ENCODE measurements at places on chromosomes 1 and 21.

DNA sequence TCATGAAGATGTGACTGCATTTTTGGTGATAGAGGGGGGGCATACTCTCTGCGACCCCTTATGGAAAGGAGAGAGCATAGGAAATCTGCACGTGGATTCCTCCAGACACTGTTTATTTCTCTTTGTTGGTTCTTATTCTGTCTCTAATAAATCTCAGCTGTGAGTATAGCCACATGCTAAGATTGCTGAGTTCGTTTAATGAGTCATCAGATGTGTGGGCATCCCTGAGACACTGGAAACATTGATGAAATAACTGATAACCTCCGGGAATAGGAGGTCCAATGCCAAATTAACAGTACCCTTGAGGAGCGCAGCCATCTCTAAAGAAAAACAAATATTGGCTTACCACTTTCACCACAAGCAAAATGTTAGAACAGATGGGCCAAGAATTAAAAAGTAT, 880.2 kb upstream of the NEGR1 start:
- ATAC-seq = no peak

DNA sequence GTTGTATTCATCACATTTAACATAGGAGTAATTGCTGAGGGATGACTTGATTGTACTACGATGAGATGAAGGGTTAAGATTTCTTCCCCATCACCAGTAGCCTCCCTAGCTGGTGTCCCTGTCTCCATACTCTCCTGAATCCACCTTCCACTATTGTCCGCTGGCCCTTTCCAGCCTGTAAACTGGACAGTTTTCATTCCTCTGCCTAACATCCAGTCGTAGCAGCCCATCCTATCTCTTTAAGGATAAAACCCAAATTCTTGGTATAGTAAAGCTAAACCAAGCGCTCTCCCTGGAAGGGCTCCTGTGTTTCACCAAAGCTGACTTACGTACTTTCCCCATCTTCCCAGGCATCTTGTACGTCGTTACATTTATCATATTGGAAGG, 670 bp downstream of the COX20 start:
- no peak for ATAC-seq

DNA sequence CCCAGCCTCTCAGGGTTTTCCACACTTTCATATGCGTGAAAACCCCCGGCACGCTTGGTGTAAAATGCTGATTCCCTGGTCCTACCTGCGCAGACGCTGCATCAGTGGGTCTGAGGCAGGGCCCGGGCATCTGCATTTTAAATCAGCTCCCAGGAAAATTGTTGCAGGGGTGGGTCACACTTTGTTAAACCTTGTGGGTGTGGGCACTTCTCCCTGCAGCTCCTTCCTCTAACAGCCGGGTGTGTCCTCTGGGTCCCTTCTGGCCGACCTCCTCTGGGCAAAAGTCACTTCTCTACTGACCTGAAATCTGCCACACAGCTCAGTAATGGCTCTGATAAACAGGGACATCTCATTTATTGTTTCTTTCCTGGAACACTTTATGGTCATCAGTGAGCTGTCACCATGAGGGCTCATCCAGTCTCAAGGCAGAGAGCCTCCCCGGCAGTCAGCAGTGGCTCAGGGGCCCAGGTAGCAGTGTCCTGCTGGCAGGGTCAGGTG, 52.8 kb upstream of the TMPRSS2 start:
- no peak for ATAC-seq

DNA sequence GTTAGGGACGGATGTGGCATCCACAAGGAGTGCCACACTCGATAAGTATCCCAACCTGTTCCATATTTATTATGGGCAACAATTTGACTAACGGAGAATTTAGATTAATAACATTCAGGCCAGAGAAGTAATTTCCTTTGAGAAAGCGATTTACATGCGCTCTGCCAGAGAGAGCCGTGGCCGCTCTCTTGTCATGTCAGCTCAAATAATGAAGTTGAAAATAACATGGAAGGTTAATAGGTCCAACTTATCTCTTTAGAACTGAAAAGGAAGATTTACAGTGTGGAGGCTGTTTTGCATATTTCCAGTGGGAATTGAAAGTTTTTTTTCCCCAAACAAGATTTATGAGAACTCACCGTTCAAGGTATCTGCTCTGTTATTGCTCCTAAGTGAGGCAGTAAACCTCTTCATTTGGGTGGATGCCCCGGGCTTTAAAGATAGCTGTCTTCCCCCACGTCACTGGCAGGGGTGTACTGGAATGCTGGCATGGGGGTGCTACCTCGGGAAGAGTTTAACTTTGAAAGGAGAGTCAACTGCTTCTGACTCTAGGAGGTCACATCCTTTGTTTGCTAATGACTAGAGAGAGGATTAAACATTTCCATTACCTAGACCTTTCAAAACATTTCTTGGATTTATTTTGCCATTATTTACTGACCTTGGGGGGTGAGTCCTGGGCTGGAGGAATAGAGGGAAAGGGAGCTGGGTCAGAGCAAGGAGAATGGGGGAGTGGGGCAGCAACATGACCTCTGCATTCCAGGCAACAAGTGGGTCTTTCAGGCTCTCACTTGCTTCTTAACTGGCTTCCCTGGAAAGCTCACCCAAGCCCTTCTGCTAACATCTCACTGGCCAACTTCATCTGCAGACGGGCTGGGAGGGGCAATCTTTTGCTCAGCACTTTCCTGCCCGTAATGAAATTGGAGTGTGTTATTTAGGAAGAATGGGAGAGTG, 204.2 kb downstream of the CAMTA1 start:
- no peak for ATAC-seq

DNA sequence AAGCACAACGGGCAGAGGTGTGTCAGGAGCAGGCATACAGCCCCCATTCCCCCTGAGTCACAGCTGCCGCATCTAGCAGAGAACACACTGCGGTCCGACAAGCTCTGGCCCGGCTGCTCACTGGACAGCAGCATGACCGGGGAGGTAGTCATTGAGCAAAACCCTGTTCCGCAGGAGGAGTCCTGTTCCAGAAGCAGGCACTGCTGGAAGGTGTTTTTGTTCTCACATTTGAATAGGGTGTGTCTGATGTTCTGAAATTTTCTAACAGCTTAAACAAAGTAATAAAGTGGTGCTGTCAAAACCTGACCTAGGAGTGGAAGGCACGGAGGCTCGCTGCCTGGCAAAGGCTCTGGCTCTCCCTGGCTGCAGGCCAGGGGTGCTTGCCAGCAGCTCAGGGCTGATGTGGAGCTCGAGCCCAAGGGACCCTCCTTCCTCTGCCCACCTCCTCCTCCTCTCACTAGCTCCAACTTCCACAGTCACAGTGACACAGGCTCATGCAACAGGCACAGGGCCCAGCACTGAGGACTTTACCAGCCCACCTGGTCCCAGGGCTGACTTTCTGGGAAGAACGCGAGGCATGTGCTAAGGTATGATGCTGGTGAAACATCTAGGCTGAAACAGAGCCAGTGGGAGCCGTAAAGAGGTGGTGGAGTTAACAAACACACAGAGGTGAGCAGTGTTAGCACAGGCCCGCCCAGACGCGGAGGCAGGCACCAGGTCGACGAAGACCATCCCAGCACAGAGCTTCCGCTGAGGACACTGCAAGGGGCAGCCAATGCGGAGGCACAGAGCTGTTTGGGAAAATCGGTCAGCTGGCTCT, 118.6 kb upstream of the IFFO2 start:
- ATAC-seq = peak; percentile 25

- no peak for ATAC-seq
Observed at GRCh38 chr1:151944126-151944856, 35.0 kb upstream of the THEM4 start.

DNA sequence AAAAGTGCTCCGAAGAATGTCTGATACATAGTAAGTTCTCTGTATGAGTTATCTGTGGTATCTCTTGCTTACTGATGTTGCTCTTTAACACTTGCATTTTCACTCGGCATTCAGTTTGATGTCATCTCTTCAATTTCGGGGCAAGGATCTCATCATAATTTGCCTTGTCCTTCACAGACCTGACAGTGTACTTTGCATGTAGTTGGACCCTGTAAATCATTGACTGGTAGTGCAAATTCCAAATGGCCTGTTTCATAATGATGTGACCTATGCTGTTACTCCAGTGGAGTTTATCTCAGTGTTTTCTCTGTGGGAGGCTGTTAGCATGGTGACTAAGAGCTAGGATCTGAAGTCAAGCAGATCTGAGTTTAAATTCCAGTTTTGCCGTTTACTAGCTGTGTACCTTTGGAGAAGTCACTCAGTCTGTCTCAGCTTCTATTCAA, 34.2 kb upstream of the ABCD3 start:
- peak; percentile 88 for ATAC-seq

DNA sequence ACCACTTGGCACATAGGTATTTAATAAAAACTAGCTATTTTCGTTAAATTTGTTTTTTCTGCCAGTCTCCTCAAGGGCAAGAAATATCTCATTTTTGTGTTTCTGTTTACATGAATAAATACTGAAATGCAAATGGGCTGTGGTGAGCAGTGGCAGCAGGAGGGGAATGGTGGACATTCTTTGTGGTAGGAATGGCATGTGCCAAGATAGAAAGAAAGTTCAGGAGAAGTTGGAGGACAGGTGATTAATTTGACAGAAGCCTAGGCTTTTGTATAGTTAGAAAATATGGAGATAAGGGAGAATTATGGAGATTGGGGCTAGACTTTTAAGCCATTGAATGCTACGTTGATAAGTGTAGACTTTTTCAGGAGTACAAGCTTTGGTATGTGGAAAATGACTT, 8.6 kb downstream of the RAP1A start:
- ATAC-seq = no peak

DNA sequence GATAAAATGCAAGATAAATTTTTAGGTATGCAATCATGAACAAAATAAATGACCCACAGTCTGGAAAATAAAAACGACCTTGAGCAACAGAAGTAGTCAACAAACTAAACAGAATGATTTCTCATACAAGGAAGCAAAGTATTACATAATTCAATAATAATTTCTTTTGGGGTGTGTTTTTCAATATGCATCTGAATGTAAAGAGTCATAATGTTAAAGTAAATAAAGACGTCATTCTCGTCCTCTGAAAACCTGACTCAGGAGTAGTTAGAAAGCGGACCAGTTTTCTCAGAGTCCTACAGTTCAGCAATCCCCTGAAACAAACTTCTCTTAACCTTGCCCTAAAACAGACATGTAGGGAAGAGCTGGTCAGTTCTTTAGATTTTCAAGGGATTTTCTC, 18.6 kb downstream of the CDC42BPA start:
- ATAC-seq = no peak

DNA sequence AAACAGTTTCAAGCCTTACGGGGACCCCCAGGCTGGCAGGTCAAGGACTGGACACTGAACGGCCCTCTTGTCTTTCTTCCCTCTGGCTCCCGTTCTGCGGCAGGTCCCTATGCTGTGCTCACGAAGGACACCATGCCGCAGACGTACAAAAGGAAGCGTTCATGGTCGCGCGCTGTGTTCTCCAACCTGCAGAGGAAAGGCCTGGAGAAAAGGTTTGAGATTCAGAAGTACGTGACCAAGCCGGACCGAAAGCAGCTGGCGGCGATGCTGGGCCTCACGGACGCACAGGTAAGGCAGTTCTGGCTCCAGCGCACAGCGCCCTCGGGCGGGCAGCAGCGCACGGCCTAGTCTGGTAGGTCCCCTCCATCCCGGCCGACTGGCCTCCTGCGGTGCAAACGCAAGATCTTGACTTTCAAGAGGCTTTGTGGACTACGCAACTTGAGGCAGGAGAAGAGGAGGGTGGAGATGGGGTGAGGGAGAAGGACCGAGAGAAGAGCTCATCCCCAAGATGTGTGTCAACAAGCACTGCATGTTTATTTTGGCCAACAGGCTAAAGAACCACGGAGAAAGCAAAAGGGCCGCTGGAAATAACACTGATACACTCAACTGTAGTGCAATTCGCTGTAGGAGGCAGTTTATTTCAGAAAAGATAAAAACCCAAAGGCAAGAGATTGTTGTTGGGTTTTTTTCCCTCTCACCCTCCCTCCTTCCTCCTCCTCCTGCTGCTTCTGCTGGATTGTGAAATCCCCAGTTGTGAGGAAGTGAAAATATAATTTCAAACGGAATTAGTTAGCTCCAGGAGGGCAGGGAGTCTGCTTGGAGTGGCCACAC, 3.0 kb downstream of the HLX start:
- no peak for ATAC-seq

DNA sequence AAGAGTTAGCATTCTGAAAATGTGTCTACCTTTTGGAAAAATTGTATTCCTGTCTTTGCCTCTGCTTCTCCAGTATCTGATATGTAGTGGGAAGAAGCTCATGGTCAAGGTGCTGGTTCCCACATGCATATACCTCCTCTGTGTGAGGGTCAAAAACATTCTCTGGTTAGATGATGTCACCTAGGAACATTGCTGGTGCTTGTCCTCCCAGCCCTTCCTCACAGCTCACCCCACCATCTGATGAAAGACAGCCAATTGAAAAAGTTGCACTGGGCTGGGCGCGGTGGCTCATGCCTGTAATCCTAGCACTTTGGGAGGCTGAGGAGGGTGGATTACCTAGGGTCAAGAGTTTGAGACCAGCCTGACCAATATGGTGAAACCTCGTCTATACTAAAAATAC, 154.4 kb downstream of the NR5A2 start:
- ATAC-seq = no peak

DNA sequence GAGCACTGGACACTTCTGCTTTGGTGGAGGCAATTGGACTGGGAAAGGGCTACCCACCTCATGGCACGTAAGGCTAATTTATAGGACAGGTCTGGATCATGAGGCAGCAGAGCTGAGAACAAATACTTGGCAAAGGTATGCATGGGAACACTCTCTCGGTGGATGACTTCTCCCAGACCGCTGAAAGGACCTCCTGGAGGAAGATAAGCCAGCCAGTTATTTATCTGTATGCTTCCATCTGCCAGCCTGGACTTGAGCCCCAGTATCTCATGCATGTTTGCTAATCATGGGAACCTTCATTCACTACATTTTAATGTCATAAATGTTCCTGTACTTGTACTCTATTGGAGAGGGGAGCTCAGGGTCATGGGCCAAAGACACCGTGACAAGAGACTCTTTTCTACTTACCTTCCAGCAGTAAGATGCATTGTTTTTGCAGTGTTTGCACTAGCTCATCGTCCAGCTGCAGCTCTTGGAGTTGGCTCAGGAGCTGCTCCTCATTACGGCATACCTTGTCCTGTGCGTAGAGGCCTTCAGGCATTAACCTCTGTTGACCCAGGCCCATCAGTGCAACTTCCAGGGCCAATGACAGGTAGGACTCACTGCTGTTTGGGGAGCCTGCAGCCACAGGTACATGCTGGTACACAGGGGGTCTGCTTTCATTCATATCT, 23.7 kb downstream of the UROD start:
- ATAC-seq = no peak

GRCh38 chr1:33599516-33600115, 127.2 kb downstream of the ZSCAN20 start:
- no peak for ATAC-seq

- no peak for ATAC-seq
Observed at GRCh38 chr1:93668951-93669350, 12.7 kb downstream of the BCAR3 start.

DNA sequence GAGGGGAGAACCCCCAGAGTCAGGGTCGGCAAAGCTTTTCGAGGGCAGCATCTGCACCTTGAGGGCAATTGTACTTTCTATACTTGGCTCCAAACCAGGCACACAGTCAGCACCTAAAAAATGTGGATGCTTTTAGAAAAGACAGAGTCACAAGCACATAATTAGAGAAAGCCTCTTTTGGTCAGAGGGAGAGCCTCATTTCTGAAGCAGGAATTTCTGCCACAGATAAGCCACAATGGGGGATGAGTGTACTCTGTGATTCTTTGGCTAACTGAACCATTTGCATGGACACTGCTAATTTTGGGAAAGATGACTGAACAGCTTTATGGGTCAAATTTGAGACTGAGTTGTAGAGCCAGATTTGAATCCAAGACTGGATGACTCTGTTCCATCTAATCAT, 635.7 kb downstream of the KIF26B start:
- no peak for ATAC-seq

All from activated T-helper 17 cell treated with anti-CD3 and anti-CD28 coated beads, Interleukin-2, amount 50 U/mL, for 72 hours (primary cell).